Uterine smooth muscle cell (primary cell): ENCODE measurements at places on chromosomes 3 and 15. TPM values are rescaled to one million over a fixed set of nuclear protein-coding genes. Genes with fewer than 3 reads are reported as not detected.

The CAND2 gene
- 6.4 and 6.6 TPM in 2 replicates for total RNA-seq

The TNNC1 gene
- total RNA-seq, result 0.33 TPM in 1 of 2 replicates, not detected in the other

The INKA1 gene
- total RNA-seq, result 3.7 and 5.4 TPM in 2 replicates

The FYTTD1 gene
- total RNA-seq, result 48.5 and 53.5 TPM in 2 replicates

The AMOTL2 gene
- total RNA-seq, result 75.3 and 100 TPM in 2 replicates

The HIGD2B gene
- total RNA-seq, result not detected in 2 replicates

The TF gene
- under 0.01 TPM in 2 replicates for total RNA-seq

The SMCO1 gene
- total RNA-seq, result not detected in 2 replicates

The ZNF80 gene
- total RNA-seq, result not detected in 2 replicates

The CPA3 gene
- not detected in 2 replicates for total RNA-seq

The DGKG gene
- total RNA-seq, result 1.1 and 6.3 TPM in 2 replicates

The OIP5 gene
- 3.2 and 12.1 TPM in 2 replicates for total RNA-seq

The SLC12A8 gene
- 3.2 and 6.9 TPM in 2 replicates for total RNA-seq

The COL6A6 gene
- under 0.01 and 0.11 TPM in 2 replicates for total RNA-seq

The AGBL1 gene
- total RNA-seq, result not detected in 2 replicates

The MANF gene
- 200 and 285 TPM in 2 replicates for total RNA-seq

The PAQR5 gene
- total RNA-seq, result 0.37 and 1.5 TPM in 2 replicates

The CAMK1 gene
- 66.6 and 86.2 TPM in 2 replicates for total RNA-seq

The NR2E3 gene
- 0.22 and 0.25 TPM in 2 replicates for total RNA-seq

The COL7A1 gene
- 46.3 and 70.9 TPM in 2 replicates for total RNA-seq

The TBC1D21 gene
- total RNA-seq, result not detected in 2 replicates

The LIPH gene
- under 0.01 TPM in 1 of 2 replicates, not detected in the other for total RNA-seq

The PRSS50 gene
- total RNA-seq, result 0.12 TPM in 1 of 2 replicates, not detected in the other

The SYNPR gene
- not detected in 2 replicates for total RNA-seq

The TMEM115 gene
- total RNA-seq, result 38.7 and 44.0 TPM in 2 replicates

The ACP3 gene
- 11.1 and 27.1 TPM in 2 replicates for total RNA-seq

The HRG gene
- not detected in 2 replicates for total RNA-seq

The GOLGA6L10 gene
- total RNA-seq, result 0.11 and 1.00 TPM in 2 replicates

The MEIS2 gene
- 72.7 and 80.9 TPM in 2 replicates for total RNA-seq

The MCF2L2 gene
- total RNA-seq, result 0.66 and 1.9 TPM in 2 replicates

The ARHGAP11A gene
- total RNA-seq, result 16.9 and 50.8 TPM in 2 replicates

The GLDN gene
- total RNA-seq, result 0.22 and 0.37 TPM in 2 replicates

The QTRT2 gene
- 14.1 and 23.4 TPM in 2 replicates for total RNA-seq

The DPPA2 gene
- total RNA-seq, result not detected in 2 replicates

The CKMT1B gene
- not detected in 2 replicates for total RNA-seq

The DOCK3 gene
- total RNA-seq, result under 0.01 and 0.12 TPM in 2 replicates

The PARP15 gene
- total RNA-seq, result under 0.01 and 0.11 TPM in 2 replicates

The ROPN1B gene
- total RNA-seq, result not detected in 2 replicates

The CHRNA3 gene
- not detected in 2 replicates for total RNA-seq

The ZMYND10 gene
- 1.2 and 2.3 TPM in 2 replicates for total RNA-seq

The CHRNA7 gene
- 0.37 and 1.2 TPM in 2 replicates for total RNA-seq

The CFAP20DC gene
- total RNA-seq, result 2.9 and 7.1 TPM in 2 replicates

The NPHP3 gene
- 29.5 and 31.5 TPM in 2 replicates for total RNA-seq

The SCAANT1 gene
- total RNA-seq, result not detected in 2 replicates

The LRRC3B gene
- not detected in 2 replicates for total RNA-seq

The CA12 gene
- 128 and 224 TPM in 2 replicates for total RNA-seq

The RAF1 gene
- 88.9 and 102 TPM in 2 replicates for total RNA-seq

The ADAMTSL3 gene
- total RNA-seq, result 0.22 and 0.62 TPM in 2 replicates

The FAM3D gene
- not detected in 2 replicates for total RNA-seq

The LDHAL6B gene
- under 0.01 TPM in 1 of 2 replicates, not detected in the other for total RNA-seq
